Activated CD8-positive, alpha-beta memory T cell treated with anti-CD3 and anti-CD28 coated beads for 1 hour (primary cell): ENCODE measurements at places on chromosomes 5 and 9.

DNA sequence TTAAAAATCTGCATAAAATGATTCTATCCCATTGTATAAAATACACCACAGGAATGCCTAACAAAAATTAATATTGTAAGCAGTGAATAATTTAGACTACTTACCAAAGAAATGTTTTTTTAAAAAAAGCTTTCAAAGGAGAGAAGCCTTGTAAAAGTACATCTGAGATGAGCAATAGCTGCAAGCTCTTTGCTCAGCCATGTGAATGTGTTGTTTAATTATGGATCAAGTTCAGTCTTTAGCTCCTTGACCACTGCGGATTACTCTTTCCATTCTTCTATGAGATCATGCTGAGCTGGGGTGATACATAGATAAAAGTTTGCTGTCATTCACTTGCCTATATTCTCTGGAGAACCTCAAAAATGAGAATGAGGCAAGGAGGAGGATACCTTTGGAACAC is 782.4 kb upstream of the ZNF608 start:
- DNase-seq: no peak

DNA sequence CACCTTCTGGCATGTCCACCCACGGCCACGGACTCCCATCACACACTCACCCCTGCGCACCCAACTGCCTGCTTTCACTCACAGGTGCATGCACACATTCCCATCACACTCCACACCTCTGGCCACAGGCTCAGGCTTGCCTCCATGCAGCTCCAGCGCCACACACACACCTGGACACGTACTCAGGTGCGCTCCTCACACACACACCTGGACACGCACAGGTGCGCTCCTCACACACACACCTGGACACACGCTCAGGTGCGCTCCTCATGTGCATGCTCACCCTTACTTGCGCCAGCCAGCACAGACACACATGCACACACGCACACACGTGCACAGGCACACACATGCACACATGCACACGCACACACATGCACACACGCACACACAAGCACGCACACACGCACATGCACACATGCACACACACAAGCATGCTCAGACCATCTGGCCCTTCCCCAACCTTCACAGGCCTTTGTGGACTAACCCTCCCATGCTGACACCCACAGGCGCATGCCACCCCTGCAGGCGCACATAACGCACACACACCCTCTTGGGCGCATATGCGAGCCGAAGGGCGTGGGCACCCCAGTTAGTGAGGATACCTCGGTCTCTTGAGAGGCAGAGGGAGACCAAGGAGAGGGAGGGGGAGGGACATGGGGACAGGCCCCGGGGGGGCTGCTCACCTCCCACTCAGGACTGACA is 8.3 kb downstream of the GRIN1 start:
- DNase-seq: no peak

GRCh38 chr5:9832921-9833320 is 202.8 kb upstream of the TAS2R1 start:
- DNase-seq: no peak

DNA sequence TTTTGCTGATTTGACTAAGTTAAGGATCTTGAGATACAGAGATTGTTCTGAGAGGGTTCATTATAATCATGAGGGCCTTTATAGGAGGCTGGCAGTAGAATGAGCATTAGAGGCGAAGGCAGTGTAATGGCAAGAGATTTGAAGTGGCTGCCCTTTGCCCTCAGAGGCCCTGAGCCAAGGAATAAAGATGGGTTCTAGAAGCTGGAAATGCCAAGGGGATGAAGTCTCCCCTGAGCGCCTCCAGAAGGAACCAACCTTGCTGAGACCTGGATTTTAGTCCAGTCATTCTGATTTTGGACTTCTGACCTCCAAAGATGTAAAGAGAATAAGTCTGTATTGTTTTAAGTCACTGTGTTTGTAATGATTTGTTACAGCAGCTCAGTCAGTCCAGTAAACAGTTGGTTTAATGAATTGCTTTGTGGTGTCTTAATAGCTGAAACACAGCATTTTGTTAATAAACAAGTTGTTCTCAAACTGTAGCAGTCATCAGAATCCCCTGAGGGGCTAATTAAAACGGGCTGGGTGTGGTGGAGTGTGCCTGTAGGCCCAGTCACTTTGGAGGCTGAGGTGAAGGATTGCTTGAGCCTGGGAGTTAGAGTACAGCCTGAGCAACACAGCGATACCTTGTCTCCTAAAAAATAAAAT is 23.2 kb downstream of the GLRX start:
- DNase-seq: no peak

DNA sequence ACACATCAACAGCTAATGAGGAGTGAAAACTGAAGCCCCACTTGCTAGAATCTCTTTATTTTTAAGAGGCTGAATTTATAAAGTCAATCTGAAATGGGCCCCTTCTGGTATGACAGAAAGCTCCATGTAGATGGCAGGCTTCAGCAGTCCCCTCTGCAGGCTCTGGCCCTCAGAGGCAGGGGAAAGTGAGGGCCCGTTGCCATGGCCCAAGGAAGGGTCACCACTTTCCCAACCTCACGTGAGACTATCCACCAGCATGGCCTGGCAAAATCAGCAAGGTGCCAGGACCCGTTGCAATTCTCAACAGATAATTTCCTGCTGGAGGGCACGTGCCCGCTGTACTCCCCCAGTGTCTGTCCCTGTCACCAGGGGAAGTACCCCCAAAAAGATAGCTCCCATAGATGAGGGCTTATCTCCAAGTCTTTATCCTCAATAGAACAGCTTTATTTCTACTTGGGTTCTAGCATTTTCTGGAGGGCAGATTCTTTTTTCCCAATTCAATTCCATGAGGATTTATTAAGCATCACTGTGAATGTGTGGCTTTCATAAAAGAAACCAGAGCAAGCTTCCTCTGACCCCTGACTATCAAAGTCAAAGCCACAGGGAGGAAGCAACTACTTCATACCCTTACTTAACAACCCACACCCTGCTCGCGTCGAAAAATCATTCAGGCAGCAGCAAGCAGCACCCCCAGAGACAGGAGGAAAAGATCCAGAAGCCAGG is 85.4 kb upstream of the FSTL4 start:
- DNase-seq: no peak

DNA sequence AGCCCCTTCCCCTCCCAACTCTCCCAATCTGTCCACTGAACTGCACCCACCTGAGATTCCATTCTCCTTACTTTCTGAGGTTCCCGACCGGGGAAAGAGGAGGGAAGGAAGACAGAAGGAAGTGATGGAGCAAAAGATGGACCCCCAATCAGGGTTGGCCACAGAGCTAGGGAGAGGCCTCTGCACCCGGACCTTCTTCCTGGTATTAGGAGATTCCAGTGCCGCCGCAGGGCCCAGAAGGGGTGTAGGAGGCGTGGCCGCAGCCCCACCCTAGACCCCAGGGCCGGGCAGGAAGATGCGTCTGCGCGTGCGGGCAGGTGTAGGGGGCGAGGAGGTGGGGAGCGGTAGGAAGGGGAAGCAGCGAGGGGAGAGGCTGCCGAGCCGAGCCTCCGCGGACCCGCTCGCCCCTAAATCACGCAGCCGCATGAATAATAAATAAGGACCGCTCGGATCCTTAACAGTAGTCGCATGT is 104.2 kb upstream of the MVB12B start:
- no peak for DNase-seq

GRCh38 chr9:127915325-127915752 is 1.5 kb downstream of the ST6GALNAC4 start:
- DNase-seq: no peak

GRCh38 chr5:79236362-79236969 is 535 bp downstream of the JMY start:
- DNase-seq: no peak

- DNase-seq: no peak
These were observed 26.5 kb downstream of the AQP7 start for GRCh38 chr9:33375841-33376321.

DNA sequence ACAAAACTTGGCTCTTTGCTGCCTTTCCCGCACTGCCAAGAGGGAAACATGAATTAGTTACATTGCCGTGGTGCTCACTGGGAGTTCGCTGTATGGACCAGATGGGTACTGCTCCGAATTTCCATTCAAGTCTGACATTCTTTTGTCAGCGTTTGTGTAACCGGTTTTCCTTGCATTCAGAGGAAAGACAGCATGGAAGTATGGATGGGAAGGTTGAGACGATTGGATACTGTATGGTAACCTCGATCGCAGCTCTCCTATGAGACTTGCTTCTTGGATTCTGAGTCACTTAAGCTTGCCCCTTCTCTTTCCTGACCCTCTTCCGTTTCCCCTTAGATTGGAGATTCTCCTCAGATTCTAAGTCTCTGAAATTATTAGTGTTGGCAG is 625 bp upstream of the UBLCP1 start:
- DNase-seq: no peak

- DNase-seq: no peak
These were observed 45.3 kb upstream of the TENT2 start for GRCh38 chr5:79566896-79567295.

DNA sequence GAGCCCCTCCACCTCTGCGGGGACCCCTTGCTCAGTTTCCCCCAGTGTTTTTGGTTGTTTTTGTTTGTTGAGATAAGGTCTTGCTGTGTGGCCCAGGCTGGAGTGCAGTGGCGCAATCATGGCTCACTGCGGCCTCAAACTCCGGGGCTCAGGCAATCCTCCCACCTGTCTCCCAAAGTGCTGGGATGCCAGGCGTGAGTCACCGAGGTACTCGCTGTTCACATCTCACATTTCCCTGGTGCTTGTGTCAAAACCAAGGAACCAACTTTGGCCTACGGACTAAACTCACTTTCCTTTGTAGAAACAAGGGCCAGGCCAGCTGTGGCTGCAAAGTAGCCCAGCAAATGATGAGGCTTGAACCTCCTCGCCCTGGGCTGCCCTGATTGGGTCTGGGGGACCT is 9.7 kb upstream of the AJM1 start:
- DNase-seq: no peak
